GM23248 (cell line): ENCODE measurements at places on chromosomes 12 and 14.

DNA sequence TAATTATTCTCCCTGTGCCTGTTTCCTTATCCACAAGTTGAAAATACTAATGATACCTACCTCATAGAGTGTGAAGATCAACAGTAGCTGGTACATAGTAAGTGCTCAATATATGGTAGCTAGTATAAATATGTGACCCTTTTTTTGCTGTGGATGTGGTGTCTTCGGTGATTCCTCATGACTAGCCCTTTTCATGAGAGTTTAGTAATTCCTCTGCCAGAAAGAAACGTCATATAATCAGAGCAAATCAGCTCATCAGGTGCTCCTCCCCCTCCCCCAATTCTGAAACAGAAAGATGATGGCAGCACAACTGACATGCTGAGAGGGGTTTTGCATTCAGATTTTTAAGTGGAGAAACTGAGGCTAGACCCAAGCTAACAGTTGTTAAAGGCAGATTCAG lies 210.8 kb downstream of the SLC41A2 start:
- no peak for DNase-seq

GRCh38 chr12:26580619-26581018 lies 252.4 kb downstream of the ITPR2 start:
- no peak for DNase-seq

DNA sequence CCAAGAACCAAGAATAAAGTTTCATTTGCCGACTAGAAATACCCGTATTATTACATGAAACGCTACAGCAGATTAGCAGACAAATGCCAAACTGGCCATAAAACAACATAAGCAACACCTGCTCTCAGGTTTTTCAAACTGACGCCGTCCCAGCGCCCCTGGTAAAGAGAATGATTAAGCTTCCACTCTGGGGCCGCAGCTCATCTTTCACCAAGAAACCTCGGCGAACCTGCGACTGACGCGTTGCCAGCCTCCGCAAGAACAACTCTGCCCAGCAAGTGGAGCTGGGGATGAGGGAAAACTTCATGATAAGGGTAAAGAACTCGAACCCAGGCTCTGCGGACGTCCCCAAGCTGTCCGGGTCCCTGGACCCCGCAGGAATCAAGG lies 530 bp downstream of the ARL1 start:
- no peak for DNase-seq

GRCh38 chr12:97276661-97277429 lies 185.8 kb upstream of the RMST start:
- DNase-seq: no peak

- DNase-seq: peak; percentile 97
These were observed 54.5 kb downstream of the CRACR2A start for GRCh38 chr12:3698218-3698974.

GRCh38 chr14:70114621-70115156 lies 74.1 kb downstream of the SLC8A3 start:
- DNase-seq: no peak

DNA sequence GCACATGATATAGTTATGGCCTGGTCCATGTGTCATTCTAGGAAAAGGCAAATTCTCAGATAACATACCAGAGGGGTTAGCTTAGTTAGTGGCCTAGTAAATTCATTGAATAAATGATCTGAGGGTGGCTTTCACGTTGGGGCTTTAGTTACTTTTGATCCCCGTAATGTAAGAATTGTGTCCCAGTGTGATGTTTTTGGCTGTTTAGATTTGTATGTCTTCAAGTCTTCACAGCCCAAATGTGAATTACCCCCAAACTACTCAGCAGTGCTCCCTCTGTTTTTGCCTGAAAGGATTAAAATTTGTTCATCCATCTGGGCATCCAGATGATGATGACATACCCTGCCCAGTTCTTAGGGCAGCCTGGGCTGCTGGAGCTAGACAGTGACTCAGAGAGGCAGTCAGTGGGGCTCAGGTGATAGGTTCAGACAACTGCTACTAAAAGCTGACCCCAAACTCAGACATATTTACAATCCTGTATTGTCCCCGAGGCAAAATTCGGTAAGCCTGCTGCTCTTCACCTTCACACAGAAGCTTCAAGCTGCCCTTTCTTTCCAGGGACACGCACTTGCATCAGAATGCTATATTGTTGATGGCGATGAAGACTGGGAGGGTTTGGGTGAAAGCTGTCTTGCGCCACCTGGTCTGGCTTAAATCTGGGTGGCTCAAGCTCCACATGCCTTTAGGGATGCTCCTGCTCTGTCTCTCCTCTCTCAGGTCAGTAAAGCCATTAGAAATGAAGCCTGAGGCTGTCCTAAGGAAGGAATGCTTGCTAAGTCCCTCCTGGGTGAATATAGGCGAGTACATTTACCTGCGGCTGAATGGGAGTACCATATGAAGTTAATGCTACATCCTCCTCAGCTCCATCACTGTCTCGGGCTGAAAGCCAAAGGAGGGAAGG lies 10.3 kb downstream of the GPRC5D start:
- DNase-seq: peak; percentile 61

GRCh38 chr12:4881266-4882064 lies 28.2 kb upstream of the KCNA1 start:
- DNase-seq: no peak

DNA sequence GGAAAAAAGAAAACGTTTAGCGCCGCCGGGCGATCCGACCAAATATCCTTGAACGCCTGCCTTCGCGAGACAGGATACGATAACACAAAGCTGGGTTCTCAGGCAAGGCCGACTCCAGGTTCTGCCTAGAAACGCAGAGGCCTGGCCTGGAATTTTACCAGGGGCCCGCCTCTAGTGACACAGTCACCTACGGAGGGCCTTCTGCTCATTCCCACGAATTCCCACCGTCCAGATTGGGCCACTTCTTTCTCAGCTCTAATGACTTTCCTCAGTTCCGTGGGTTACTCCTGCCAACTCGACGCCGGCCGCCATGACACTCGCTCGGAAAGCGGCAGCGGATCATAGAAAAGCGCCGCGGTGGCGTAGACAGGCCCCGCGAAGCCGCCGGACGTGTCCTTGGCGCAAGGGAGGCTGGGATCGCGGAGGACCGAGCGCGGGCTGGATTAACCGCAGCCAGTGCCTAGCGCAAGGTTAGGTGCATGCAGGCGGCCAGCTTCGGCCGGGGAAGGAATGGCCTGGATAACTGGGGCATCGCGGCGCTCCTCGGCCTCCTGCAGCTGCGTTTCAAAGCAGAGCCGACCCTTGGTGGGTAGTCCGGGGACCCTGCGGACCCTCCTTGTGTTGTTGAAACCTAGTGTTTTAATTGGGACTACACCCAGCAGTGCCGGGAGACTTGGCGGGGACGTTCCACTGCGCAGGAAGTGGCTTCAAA lies at the start of gene TRIP11:
TSS of gene TRIP11 (minus strand) at position 341 of the 712 bp plus-strand sequence. CDS start 374 bp downstream, outside the sequence.
- peak; percentile 98 for DNase-seq

DNA sequence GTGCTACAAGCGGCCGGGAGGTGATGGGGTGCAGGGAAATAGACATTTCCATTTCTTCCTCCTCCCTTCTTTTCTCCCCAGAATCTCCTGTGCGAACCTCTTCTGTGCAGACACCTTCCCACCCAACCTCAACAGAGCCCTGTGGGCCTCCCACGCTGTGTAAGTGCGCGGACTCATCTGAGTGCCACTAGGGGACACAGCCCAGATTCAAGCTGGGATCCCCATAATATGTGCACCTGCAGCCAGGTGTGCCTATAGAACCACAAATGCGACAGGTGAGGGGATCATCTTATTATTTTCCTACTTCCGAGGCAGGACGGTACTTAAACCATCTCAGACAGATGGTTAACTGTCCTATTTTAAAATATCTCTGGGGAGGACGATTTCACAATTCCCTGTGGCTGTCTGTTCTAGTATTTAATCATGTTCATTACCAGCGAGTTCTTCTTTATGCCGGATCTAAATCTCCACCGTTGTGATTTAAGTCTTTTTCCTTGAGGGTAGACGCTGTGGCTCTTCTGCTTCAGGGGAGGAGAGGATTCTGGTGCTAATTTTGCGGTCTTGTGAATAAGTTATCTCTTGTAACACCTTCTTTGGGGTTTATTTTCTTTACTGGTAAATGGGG lies 17.2 kb upstream of the CACNA1C start:
- no peak for DNase-seq

GRCh38 chr12:87509237-87509820 lies 519.9 kb downstream of the C12orf50 start:
- DNase-seq: peak; percentile 23

DNA sequence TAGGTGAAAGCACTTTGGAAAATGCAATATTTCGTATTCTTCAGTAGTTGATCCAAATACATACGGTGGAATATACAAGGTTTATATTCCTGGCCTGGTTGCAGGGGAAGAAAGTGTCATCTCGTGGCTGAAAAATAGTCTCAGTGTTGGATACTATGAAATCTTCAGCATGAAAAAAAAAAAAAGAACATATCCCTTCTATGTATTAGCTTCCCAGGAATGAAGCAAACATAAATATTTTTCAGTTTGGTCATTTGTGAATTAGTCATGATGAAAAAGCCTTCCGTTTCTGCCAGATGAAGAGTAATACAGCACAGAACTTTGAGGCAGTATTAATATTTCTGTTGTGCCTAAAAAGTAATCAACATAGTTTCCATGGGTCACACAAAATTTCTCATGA lies 36.7 kb downstream of the FLRT2 start:
- peak; percentile 91 for DNase-seq

DNA sequence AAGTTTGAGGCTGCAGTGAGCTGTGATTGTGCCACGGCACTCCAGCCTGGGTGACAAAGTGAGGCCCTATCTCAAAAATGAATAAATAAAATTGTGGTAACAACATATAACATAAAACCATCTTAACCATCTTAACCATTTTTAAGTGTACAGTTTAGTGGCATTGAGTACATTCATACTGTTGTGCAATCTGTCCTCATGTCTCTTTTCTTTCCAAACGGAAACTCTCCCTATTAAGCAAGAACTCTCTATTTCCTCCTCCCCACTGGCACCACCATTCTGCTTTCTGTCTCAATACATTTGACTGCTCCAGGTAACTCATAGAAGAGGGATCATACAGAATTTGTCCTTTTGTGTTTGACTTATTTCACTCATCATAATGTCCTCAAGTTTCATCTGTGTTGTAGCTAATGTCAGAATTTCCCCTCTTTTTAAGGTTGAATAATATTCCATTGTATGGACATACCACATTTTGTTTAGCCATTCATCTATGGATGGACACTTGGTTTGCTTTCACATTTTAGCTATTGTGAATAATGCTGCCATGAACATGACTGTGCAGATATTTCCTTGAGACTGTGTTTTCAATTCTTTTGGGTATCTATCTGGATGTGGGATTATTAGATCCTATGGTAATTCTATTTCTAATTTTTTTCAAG lies 4.4 kb upstream of the MARK3 start:
- peak; percentile 42 for DNase-seq

DNA sequence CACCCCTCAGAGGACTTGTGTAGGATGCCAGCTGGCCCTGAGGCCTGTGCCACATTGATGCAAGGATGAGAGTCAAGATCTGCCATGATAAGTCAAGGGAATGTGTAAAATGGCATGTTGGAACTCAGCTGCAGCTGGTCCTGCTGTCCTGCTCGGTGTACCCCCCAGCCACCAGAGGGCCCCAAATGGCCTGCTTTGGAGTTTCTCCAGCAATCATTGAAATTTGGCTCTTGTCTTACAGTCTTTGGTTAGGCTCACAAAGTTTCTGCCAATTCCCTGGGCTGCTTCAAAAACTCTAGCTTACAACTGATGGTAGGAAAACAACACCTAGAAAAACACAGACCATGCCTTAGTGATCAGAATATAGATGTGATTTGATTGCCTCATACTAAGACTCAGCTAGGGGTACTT lies 76.8 kb downstream of the HSD17B6 start:
- peak; percentile 17 for DNase-seq

DNA sequence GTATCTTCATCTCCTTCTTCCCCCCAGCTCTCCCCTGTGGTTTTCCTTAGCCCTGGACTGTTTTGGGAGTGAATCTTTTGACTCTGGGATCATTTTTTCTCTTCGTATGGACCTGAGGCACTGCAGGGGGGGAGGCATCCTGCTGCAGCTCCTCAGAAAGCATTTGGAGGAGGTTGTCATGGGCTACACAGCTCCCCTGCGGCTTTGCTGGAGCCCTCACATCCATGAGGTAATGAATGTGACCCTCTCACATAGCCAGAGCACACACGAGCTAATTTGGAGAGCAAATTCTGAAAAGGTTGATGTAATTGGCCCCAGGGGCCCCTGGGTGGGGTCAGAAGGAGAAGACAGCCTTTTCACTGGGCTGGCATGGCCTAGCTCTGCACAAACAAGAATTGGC lies 110.9 kb downstream of the PAH start:
- DNase-seq: no peak

DNA sequence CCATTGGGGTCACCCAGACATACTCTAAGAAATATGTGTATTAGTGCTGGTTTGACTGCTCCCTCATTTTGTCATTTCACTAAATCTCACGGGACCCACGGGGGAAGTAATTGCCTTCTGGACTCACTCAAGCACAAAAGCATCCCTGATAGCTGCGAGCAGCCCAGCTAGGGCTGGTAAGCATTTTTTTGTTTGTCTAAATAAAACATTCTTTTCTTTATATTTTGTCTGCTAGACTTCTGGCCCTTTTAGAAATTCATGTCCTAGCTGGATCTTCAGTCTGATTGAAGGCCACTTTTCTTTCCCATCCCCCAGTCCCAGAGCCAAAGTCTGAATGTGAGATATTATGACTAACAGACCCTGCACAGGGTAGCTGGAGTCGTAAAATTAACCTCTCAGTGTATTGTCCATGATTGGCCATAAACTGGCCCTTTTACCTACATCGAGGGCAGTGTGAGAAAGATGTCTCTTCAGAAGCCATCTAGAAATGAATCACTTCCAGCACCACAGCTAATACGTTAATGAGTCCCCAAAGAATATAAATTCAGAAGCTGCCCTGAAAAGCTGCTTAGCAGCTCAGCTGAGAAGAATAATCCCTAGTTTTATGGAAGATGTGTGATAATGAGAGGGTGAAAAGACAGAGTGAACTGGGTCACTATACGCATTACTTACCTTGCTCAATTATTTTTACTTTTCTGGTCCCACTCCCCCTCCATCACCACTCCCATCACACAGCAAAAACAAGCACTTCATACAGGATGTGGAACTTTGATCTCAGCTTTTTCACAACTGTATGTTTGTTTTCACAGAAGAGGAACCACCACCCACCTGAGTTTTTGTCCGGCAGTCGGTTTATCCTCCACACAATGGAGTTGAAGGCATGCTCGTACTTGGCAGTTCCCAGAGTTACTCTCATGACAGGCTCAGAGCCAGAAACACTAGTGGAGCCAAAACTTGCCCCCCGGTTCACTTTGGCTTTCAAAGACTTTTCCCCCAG lies 55.6 kb upstream of the GTF2A1 start:
- no peak for DNase-seq

- no peak for DNase-seq
These were observed 219.9 kb downstream of the PPM1H start for GRCh38 chr12:62714774-62715721.

DNA sequence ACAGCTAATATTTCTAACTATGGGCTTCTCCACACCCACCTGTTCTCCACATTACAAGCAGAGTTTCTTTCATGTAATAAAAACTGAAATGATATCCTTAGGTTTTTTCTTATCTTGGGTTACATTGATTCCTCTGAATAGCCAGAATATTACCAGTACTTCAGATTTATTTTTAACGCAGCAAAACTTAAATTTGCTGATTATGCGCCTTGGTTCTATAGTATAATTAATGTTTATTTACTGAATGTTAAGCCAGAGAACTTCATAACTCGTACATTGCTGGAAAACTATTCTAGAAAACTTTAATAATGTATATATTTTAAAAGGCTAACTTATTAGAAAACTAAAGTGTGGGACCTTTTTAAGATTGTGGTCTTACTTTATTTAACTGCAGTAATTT lies 577.2 kb downstream of the PRKD1 start:
- DNase-seq: no peak
